ENCODE measurements at places on chromosomes 5 and 9.

DNA sequence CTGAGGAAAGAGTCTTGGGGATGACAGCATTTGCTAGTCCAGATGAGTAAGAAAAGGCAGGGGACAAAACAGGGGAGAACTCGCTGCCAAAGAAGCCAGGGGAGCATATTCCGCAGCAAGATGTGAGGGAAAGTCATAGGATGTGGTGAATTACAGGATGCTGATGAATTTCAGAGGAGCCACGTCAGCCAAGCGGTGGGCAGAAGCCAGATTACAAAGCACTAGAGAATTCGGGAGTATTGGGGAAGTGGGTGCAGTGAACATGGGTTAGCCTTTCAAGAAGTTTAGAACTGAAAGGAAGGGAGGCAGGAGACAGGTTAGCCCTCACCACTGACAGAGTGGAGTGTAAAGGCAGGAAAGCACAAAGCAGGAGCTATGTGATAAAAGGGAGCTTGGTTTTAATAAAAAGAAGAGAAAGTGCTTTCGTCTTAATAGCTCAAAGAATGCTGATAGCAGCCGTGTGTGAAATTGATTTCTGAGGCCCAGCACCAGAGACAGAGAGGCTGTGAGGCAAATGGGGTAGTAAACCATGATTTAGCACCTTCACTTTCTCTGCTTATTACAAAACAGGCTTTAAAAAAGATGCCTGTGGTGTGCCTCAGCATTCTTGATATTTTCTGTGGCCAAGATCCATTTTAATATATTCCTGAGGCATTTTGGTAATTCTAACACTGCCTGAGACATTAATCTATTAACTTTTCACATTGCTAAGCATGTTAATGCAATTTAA, 16.9 kb downstream of the ADAMTSL1 start:
- no peak for DNase-seq

- no peak for DNase-seq
Measured at GRCh38 chr5:92644266-92644886, 936.6 kb downstream of the NR2F1-AS1 start.

DNA sequence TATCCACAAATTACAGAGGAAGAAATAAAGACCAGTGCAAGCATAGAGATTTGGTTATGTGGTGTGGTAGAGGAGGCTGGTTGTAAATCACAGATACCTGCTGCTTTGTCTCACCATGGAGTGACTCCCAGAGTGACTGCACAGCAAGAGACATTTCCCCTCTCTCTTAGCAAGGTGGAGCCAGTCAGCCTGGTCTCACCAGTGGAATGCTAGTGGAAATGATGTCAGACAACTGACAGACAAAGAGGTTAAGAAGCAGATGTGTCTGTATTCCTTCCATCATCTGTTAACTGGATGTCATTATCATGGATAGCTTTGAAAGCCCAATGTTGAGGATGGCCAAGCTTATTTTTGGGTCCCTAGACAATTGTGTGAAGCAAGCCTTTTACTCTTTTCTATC, 509.4 kb upstream of the SEMA6A start:
- no peak for DNase-seq

- no peak for DNase-seq
Measured at GRCh38 chr5:52758014-52758413, 29.7 kb upstream of the ITGA1 start.

GRCh38 chr5:7087719-7088297, 308.1 kb upstream of the ADCY2 start:
- DNase-seq, result no peak

DNA sequence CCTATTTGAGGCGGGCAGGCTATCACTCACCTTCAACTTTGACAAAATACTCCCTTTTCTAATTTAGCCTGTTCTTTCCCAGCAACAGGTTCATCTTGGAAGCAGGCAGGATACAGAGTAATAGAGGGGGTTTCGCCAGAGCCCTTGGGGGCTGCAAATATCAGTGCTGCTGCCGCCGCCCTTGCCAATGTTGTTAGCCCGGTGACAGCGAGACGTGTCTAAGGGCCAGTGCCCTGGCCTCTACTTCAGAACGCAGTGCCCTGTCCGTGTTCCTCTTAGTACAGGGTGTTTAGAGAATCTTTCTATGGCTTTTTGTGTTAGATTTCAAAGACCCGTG, 703 bp downstream of the FAM120AOS start:
- DNase-seq, result no peak

DNA sequence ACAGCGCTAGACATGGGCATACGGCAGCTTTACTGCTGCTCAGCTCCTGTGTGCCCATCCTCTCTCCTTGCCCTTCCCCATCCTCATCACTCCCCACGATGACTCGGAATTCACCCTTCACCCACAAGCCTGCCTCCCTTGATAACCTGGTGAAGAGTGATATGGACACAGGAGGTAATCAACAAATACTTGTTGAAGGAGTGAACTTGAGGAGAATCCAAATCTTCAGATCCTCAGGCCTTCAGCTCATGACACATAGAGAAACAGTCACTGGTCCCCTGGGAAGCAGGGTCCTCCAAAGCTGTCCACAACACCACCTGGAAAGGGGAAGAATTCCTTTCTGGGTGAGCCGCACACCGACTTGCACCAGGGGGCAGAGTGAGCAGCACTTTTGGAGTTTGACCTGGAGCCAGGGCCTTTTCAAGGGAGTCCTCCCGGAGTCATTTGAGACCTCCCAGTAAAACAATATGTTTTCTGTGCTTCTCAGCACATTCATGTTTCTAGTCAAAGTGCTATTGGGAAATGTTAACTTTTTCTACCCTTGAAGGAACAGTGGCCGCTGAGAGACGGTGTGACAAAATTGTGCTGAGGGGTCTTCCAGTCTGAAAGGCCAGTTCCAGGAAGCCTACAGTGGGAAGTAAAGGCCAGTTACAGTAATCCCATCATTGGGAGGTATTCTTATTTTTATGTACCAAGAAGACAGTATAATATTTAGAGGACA, 332.3 kb downstream of the CWC27 start:
- peak; percentile 13 for DNase-seq

DNA sequence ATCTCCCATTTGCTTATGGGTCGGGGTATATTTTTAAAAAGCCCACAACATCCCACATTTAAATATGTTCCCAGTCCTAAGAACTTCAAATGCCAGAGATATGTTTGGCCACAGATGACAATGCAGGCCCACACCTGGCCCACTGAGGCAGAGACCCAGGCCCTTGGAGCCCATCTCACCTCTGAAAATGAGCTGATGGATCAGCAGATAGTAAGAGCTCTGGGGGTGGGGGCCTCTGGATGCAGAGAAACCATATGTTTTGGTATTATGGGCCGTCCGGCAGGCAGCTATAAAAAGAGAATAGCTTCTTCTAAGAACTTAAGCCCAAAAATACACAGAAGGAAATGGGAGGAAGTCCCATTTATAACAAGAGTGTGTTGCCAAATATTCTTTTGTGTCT, 256.0 kb downstream of the GRIA1 start:
- no peak for DNase-seq

DNA sequence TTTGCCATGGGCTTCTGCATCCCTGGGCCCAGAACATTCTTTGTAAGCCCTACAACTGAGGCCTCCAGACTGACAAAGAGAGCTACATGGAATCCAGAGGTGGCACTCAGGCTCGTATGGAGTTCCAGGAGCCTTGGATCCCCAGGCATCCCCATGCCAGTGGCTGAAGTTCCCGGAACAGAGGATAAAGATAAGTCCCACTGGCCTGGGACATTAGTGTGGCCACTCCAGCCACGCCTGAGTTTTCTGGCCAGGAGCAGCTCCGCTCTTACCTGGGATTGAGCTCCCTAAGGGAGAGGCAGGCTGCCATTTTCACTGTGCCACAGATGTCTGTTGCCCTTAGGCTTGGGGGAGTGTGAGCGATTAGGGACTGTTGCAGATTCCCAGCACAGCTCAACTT, 656.3 kb upstream of the FAM174A start:
- DNase-seq, result no peak

GRCh38 chr5:6861036-6861435, 147.8 kb downstream of the TENT4A start:
- no peak for DNase-seq

- DNase-seq, result no peak
Measured at GRCh38 chr9:71446473-71447411, 321.6 kb downstream of the CEMIP2 start.

GRCh38 chr5:82164176-82164976, 113.8 kb downstream of the RPS23 start:
- no peak for DNase-seq

- DNase-seq, result no peak
Measured at GRCh38 chr5:181205761-181206649, 1.0 kb upstream of the TRIM7 start.

- no peak for DNase-seq
Measured at GRCh38 chr9:106911951-106912350, 49.0 kb downstream of the ZNF462 start.

DNA sequence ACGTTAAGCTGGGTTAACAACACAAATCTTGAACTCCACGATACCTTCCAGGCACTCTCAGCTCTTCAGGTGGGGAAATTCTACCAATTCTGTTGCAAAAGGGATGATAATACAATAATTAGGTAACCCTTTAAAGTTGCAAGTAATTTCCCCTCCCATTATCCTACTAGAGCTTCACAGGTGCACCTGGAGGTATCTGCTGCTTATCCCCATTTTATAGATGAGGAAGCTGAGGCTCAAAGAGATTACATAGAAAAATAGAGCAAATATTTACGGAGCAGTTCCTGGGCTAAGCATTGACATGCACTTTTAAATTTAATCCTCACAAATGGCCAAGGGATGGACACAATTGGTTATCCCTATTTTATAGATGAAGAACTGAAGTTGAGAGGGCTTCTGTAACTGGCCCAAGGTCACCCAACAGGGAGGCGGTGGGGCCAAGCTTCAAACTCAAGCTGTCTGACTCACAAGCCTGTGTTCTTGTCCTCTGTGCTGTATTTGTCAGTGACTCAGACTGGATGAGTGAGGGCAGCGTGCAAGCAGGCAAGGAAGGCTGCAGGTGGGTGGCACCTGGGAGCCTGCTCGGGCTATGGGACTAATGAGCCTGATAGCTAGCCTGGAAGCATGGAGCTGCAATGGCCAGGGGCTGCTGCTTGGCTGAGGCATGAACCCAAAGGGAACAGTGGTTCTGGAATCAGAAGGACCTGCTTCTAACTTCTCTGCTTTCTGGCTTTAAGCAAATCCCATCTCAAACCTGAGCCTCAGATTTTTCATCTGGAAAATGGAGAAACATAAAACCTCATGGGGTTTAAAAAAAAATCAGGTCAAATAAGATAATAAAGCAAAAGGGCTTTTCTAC, 105.5 kb downstream of the PDE6A start:
- no peak for DNase-seq

DNA sequence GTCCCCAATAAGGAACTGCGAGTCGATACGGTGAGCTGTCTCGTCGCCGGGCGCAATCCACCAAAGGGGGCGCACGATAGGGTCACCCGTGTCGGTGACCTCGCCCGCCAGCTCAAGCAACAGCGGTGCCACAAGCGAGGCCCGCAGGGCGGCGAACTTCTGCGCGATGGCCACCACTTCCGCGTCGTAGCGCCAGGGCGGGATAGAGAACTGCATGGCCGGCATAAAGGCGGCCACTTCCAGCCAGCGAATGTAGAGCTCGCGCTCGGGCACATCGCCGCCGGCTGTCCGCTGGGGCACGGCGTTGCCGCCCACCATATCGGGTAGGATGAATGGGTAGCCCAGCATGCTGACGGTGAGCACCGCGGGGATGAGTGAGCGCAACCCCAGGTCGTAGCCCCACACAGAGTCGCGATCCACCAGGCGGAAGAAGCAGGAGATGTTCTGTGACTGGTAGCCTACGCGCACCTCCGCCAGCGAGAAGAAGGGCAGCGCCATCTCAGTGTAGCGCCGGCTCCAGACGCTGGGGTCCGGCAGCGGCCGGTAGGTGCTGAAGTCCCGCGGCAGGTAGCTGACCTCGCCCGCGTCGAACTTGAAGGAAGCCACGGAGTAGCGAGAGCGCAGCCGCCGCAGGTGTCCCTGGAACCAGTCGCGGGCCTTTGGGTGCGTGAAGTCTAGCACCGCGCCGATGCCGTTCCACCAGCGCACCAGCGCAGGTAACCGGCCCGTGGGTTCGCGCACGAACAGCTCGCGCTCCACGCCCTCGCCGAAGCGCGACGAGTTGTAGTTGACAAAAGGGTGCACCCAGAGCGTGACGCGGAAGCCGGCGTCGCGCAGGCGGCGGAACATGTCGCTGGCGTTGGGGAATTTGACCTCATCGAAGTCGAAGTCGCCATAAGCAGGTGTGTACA, 5.5 kb downstream of the MYORG start:
- no peak for DNase-seq

DNA sequence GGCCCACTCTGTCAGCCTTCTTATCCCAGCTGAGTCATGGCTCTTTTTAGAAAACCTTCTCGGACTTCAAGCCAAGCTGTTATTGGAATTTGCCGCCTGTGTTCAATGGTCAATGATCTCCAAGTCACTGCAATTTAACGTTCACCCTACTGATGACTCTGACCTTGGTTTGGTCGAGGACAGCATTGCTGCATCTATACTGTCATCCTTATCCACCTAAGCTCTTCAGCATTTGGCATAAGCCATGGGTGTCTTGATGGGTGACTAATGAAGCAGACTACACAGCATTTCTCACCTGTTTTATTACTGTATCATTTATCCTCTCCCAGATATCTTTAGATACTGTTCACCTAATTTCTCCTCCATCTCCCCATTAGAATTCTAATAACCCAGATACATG, 5.6 kb upstream of the HSPB3 start:
- DNase-seq, result no peak

DNA sequence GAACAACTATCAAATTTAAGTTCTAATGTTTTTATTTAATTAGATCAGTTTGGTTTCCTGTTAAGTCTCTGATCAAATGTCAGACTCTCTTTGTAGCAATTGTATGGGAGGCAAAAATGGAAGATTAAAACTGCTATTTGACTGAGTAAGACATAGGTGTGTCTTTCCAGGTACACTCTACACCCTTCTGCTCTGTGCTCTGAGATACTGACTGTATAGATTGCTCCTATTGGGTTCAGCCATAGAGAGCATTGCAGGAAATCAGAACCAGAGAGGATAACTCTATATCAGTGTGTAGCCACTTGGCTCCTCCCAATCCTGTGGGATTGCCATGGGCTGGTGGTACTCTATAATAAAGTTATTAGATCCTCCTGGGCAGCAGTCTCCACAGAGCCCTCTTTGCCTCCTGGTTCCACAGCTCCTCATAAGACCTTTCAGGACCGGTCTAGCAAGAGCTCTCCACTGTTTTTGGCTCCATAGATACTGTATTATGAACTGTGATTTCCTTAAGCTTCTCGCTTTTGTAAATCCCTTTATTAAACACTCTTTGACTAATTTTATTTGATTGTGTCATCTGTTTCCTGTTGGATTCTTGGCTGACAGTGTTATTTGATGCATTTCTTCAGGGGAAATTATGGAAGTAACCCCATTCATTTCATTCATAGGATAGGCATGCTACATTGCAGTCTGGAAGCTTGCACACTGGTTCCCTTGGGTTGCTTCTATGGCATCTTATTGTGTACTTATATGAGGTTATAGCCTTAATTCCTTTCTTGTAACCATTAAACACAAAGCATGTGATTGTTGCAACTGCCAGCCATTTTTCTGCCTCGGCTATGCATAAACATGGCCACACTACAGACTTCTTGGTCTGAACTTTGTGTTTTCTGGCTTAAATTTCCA, 115.6 kb downstream of the VCAN start:
- DNase-seq, result no peak

- no peak for DNase-seq
Measured at GRCh38 chr5:180093651-180094382, 22.3 kb upstream of the RNF130 start.

All from stimulated activated naive CD4-positive, alpha-beta T cell (primary cell).